Suppressor macrophage (primary cell): ENCODE measurements at places on chromosomes 3 and 15.
A peak's percentile ranks its signal among the peaks of the same experiment; 100 is the strongest.

DNA sequence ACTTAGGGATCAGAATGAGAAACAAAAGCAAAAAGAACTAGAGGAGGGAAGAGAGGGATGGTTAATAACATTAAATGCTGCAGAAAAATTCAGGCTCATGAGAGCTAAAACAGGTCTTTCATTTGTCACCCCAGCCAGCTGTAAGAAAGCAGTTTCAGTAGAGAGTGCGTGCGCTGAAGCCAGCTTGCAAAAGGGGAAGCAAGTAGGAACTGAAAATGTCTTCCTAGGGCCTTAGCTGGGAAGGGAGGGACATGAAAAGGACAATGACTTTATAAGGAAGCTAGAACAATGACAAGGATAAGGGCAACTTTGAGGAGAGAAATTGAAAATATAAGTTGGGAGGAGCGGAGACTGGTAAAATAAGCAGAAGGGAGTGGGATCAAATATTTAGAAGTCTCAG lies 3.1 kb downstream of the CIAO2A start:
- DNase-seq: peak; percentile 92

DNA sequence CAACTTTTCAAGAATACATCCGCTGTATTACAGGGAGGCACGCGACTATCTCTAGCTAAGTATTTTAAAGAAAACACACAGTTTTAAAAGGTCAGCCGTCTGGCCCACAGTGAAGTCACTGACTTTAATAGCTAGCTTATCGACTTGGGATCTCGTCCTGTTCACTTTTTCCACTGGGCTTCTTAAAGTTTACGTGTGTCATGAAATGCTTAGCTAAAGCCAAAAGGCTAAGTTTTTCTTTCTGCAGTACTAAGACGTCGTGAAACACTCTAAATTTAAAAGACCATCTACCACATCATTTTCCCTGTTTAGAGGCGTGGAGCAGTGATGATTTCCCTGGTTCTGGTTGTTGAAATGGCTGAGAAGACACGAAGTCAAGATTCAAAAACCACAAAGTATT lies 27.1 kb downstream of the LRIG1 start:
- DNase-seq: no peak

- no peak for DNase-seq
Observed at GRCh38 chr15:63063164-63063756, 20.7 kb downstream of the TPM1 start.

DNA sequence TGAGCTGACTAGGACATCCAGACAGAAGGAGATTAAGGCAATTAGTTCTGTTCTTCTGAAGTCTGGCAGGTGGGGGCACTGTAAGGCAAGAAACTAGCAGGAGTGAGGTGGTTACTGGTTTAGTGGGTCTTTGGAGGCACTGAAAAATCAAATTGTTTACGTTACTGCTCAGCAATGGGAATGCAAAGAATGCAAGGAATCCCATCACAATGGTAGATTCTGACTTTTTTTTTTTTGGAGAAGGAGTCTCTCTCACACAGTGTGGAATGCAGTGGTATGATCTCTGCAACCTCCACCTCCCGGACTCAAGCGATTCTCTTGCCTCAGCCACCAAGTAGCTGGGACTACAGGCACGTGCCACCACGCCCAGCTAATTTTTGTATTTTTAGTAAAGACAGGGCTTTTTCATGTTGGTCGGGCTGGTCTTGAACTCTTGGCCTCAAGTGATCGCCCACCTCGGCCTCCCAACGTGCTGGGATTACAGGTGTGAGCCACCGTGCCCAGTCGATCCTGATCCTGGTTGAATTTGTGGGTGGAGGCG lies 16.4 kb downstream of the FAM107A start:
- DNase-seq: no peak

DNA sequence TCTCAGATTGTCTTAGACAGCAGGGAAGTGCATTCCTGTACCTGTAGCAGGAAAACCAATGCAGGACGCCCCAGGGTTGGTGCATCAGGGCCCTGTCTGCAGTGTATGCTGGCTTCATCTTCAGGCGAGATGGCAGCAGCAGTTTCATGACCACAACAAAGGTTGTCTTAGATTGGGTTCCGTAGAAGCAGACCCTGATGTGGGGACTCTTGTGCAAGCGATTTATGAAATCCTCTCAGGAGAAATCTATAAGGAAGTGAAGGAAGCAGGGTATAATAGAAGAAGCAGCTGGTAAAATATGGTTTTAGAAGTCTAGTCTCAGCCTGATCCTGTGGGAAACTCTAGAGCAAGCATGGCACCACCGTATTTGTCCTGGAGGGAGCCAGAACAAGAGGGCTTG lies 25.0 kb downstream of the DNAH1 start:
- DNase-seq: peak; percentile 28

DNA sequence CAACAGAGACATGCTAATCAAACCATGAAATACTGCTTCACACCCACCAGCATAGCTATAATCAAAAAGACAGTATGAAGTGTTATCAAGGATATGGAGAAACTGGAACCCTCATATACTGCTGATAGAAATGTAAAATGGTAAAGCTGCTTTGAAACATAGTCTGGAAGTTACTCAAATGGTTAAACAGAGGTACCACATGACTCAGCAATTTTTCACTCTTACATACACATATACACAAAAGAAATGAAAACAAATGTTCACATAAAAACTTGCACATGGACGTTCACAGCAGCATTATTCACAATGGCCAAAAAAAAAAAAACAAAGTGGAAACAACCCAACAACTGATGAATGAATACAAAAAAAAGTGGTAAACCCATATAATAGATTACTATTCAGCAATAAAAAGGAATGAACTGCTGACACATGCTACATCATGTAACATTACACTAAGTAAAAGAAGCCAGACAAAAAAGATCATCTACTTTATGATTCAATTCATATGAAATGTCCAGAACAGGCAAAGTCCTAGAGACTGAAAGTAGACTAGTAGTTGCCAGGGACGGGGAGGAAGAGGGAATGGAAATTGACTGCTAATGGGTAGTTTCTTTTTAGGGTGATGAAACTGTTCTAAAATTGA lies 23.2 kb downstream of the ZNF148 start:
- DNase-seq: no peak

DNA sequence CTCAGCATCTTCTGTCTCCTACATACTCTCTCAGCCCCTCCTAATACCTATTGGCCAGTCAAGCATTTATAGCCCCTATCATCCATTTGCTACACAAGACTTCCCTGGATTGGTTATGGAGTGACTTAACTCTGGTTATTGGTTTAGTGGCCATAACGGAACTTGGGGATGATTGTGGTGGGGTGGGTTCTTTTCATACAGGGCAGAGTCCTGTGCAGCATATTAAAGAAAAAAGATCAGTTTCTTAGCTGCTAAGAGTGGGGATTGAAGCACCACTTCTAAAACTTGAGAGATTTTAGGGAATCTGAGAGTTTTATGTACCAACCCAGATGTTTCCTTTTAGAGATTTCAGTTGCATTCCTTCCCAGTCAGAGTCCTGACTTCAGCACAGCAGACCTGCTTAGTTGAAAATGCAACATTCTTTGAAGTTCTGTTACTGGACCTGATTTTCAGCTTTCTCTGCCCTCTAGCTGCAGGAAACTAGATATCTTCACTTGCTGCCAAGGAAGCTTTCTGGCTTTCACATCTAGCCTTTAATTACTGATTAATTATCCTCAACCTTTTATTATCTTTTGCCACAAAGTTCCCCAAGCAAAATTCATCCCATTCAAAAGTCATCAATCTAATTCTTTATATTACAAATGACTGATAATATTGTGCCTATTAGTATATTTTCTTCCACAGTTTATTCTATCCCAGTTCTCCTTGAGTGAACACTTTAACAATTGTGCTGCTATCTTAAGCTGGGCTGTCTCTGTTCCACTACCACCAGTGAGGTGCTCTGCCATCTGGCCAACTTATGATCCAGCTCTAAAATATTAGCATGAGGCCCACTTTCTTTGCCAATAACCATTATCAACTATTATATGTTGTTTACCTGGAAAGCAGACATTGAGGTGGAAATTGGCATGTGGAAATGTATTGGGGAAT lies 906.0 kb upstream of the ALCAM start:
- no peak for DNase-seq

- no peak for DNase-seq
Observed at GRCh38 chr3:148077965-148078364, 619.7 kb upstream of the AGTR1 start.

GRCh38 chr3:107798381-107798780 lies 275.6 kb downstream of the BBX start:
- no peak for DNase-seq

DNA sequence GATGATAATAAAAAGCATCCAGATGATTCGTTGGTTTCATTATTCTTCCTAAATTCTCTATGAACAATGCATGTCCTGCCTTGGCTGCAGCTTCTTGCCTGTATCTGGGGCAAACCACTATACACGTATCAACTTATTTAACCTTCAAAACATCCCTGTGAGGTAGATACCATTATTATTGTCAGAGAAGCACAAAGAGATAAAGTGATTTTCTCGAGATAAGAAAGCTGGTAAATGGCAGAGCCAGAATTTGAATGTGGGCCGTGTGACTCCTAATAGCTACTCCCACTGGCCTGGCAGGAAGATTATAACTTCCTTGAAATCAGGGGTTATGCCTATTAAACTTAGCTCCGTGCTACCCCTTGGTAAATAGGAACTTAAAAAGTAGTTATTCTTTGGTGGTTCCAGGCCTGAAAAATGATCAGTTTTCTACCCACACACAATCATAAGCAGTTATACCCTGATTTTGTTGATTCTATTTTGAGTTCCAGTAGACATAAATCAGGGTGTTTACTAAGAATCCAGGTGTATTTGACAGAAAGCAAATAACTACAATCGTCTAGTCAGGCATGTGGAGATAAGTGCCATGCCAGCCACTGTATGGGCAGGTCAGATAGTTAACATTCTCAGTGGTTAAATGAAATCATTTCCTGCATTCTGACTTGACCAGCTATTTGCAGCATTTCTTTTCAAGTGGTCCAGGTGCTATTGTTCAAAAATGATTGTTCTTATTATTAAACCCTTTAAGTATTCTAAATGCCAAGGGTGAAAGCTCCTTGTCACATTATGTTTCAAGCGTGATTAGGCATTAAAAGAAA lies 99.2 kb upstream of the LRRN1 start:
- no peak for DNase-seq

DNA sequence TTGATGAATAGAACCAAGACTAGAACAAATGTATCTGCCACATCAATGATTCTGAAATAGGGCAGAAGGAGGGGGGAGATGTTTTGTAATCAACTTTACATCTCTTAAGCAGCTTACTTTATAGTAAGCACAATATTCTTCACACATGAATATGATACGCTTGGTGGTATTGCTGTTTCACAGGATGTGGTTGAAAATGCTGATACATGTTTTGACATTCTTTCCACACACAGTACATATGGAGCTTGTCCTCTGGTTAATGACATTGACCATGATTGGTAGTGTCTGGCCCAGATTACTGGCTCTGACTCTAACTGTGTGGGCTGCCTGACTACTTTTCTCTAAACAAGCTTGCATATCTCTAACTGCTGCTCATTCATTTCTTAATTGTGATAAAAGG lies 168.9 kb downstream of the KLHL25 start:
- DNase-seq: no peak

GRCh38 chr3:98814817-98815420 lies 51.8 kb downstream of the ST3GAL6 start:
- DNase-seq: no peak

DNA sequence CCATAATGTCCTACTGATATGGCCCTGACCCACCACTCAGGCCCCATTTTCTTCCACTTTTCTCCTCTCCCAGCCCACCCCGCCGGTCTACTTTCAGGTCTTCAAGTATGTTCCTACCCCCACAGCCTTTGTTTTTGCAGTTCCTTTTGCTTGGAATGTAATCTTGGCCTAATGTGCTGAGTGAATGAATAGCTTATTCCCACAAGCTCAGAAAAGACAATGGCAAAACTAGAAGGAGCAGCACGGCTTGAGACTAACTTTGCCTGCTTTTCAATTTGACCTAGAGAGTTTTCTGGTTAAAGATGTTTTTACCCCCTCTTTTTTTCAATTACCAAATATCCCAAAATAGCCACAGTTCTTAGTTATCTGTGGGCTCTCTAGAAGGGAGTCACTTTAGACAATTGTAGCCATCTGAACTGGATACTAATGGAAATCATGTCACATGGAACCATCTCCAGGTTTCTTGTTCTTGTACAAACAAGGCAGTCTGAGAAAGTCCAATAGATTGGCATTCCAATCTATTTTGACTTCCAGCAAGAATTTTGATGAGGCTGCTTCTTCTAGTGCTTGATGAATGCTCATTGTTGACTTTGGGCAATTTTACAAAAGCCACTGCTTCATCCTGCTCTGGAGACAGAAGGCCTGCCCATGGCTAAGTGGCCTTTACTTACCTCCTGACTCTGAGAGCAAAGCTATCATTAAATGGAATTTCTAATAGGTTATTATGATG lies 16.3 kb upstream of the LMCD1 start:
- DNase-seq: no peak

DNA sequence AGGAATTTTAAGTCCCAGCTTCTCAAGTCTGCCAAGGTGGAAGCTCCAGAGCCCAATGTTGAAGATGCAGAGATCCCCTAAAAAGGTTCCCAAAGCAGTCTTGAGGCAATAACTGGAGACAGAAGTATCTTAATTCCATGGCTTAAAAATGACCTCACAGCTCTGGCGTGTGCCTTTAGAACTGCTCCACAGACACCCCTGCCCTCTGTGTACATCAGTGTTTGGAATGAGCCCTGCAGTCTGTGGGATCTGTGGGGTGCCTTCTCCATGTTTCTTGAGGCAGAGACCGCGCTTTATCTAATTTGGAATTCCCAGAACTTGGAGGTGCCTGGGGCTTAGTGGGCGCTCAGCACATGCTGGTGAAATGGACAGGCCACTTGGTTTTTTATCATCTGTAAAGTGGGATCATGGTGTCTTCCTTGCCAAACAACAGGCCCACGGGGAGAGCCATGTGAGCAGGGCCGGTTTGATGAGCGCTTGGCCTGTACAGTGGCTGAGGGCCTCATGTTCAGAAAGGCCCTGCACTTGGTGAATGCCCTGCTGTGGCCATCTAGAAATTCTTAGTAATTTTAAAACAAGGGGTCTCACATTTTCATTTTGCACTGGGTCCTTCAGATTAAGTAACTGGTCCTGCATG lies 7.1 kb downstream of the ITGA11 start:
- no peak for DNase-seq

DNA sequence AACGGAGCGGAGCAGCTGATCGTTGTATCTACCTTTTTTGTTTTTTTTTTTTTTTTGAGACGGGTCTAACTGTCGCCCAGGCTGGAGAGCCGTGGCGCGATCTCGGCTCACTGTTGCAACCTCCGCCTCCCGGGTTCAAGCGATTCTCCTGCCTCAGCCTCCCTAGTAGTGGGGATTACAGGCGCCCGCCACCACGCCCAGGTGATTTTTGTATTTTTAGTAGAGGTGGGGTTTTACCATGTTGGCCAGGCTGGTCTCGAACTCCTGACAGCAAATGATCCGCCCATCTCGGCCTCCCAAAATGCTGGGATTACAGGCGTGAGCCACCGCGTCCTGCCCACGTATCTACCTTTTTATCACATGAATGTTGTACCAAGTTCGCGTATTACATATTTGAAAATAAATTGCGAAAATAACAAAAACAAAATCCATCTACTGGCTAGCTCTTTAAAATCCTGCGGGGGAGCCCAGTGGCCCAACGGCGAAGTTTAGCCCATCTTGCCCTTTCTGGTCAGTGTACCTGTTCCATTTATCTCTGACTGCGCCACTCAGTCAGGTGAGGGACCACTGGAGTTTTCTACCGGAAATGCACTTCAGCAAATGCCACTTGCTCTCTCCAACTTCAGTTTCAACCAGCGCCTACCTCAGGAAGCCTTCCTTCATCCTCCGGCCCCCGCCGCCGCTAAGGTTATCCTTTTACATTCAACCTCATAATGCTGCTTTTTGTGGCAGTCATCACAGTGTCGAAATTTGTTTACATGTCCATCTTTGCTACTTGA lies 1.2 kb upstream of the EIF3J start:
- no peak for DNase-seq
